T-helper 17 cell (primary cell): ENCODE measurements at places on chromosomes 12 and 14. TPM values are rescaled to one million over a fixed set of nuclear protein-coding genes. Genes with fewer than 3 reads are reported as not detected.

- peak; percentile 48 for DNase-seq
Measured at GRCh38 chr12:9760699-9761418, at the start of gene CD69. Gene CD69, minus strand, starts transcription at chr12:9760901. Its CDS starts 81 bp downstream, at chr12:9760820.

DNA sequence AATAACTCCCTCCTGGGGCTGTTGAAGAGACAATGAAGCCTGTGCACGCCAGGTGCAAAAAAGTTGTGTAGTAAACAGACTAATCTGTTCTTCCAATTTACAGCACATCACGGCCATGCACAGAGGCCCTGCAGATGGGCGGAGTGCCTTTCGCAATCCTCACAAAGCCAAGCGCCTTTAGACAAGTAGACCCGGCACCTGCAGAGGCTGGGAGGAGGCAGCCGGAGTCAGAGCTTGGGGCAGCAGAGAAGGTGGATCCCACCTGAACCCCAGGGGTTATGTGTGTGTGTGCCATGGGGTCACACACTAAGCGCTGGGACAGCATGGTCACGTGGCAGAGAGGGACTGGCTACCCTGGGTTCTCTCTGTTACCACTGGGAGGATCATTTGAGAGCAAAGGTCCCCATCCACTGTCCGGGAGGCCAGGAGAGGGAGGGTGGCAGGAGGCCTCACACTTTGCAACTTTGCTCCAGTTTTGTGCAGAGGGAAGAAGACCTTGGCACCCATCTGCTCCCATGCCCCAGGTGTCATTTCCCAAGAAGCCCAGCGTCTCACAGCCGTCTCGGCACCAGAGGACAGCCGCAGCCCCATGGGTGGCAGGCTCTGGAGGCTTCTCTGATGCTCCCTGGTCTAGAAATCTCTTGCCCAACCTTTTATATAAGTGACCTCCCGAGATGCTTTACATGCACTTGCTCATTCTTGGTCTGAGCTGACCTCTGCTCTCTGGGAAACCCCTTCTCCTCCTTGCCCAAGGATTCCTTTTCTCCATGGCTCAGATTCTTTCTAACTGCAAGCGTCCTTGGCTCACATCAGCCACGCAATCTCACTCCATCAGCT lies 80.0 kb upstream of the DICER1 start:
- no peak for DNase-seq

GRCh38 chr14:92747701-92748258 lies 647 bp downstream of the LGMN start:
- DNase-seq = no peak

HCFC2 gene
- total RNA-seq = 15.2 TPM

- no peak for DNase-seq
Measured at GRCh38 chr12:82326905-82327503, 31.2 kb downstream of the CCDC59 start.

DNA sequence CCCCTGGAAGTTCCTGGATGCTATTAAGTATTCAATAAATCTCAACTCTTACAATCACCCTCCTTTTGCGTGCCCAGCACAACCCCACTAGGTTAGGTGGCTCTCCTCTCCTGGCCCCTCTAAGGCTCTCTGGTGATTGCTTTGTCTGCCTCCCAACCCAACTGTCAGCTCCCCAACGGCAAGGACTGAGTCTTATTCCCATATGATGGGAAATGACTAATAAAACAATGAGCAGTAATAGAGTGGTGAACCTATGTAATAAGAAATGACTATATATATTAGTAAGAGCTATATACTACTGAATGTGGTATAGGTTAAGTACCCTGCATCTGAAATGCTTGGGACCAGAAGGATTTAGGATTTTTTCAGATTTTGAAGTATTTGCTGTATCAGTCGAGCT lies 8.1 kb downstream of the APPL2 start:
- no peak for DNase-seq

KRR1 gene
- total RNA-seq = 98.0 TPM

DNA sequence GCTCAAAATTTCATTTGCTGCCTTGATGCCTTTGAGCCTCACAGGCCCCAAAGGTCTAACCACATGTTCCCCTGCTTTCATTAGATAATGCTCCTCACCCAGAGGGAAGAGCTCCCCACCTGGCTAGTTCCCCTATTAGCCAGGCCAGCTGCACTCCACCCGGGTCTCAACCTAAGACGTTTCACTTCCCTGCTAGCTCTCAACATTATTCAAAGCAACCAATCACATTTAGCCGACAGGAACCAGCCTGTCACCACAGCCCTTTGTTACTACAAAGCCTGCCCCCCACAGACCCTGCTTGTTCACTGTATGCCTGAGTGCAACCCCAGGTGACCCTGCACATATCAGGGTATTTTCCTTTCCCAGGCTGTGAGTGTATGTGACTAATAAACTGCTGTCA lies 78.6 kb downstream of the SLC15A5 start:
- no peak for DNase-seq

- DNase-seq = no peak
Measured at GRCh38 chr14:53547593-53547992, 394.5 kb upstream of the DDHD1 start.
